Fibroblast of upper back skin (primary cell): ENCODE measurements at places on chromosomes 7 and 10.

GRCh38 chr10:84138478-84139125 is 707 bp upstream of the GHITM start:
- no peak for DNase-seq

- DNase-seq = no peak
Observed at GRCh38 chr7:151941009-151941408, 15.2 kb upstream of the GALNTL5 start.

GRCh38 chr7:131970602-131971001 is 414.2 kb upstream of the PODXL start:
- DNase-seq = no peak

- DNase-seq = no peak
Observed at GRCh38 chr7:129434675-129435318, 565 bp downstream of the STRIP2 start.

GRCh38 chr7:137879357-137880158 is 32.8 kb upstream of the DGKI start:
- DNase-seq = peak; percentile 27

GRCh38 chr7:103114576-103115008 is 34.3 kb downstream of the NAPEPLD start:
- peak; percentile 1 for DNase-seq

DNA sequence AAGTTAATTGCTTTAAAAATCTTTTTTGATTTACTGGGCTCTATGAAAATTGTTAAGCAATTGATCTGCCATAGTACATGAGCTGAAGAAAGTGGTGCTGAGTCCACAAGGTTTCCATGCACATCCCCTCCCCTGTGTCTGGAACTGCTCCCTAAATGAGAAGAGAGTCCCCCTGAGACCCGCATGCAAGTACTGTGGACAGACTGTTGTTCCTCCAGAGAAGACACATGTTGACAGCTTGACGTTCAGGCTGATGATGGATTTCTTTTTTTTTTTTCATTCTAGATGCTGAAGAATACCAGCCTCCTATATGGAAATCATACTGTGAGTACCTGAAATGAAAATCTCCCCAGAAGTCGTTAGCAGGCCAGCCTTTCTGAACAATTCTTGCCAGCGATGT is 159.8 kb downstream of the CHN2 start:
- no peak for DNase-seq

DNA sequence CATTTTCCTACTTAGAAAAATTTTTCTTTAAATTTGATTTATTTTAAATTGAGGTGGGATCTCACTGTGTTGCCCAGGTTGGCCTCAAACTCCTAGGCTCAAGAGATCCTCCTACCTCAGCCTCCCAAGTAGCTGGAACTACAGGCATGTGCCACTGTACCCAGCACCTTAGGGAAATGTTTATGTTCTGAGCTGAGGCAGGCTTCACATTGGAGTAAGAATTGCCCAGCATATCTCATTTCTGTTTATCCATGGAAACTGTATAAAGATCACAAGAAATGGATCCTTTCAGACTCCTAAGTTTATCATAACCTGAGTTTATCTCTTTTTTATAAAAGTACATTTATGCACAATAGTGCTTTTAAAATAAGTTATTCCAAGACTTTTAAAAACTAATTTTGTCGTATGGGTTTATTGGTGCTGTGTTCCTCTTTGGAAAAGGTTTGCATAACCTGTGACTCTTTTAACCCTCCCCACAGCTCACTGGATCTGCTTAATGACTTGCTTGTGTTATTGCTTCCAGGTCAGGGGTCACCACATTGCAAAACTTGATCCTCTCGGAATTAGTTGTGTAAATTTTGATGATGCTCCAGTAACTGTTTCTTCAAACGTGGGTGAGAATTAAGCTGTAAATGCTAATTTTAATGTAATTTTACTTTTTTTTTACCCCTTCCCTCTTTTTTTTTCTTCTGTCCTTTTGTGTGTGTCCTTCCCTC is 40.7 kb downstream of the OGDH start:
- no peak for DNase-seq

DNA sequence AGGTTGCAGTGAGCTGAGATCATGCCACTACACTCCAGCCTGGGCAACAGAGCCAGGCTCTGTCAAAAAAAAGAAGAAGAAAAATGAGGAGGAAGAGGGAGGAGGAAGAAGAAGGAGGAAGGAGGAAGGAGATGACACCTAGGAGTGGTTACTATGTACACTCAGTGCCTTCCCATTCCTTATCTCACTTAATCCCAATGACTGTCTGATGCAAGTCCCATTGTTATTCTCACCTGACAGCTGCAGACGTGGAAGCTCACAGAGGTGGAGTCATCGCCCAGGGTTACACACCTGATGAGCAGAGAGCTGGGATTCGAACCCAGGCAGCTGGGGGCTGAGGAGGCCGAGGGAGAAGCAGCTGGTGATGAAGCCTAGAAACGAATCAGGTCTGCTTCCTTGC is 258.8 kb downstream of the SNX10 start:
- no peak for DNase-seq

DNA sequence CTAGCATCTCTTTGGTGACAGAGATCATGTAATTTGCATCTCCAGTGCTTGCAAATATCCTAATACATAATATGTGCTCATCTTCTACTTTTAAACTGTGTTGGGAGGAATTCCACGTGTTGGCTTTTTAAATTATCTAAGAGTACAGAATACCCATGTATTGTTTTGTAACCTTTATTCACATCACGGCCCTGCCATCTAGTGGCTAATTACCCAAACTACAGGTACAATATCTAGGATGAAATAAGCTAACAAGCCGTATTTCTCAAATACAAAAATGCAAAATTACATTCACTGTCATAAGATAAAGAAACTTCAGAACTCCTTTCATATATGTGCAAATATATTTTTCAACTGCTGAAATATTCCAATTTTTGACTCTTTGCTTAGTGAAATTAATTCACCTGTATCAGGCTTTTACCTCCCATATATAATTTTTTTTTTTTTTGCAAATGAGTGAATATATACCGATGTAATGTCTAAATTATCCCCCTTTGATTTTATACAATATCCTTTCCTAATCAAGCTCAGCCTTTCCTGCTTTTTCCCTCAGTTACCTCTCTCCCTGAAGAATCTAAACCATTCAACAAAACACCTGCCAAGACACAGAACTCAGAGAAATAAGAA is 30.3 kb upstream of the LSM8 start:
- DNase-seq = peak; percentile 32

DNA sequence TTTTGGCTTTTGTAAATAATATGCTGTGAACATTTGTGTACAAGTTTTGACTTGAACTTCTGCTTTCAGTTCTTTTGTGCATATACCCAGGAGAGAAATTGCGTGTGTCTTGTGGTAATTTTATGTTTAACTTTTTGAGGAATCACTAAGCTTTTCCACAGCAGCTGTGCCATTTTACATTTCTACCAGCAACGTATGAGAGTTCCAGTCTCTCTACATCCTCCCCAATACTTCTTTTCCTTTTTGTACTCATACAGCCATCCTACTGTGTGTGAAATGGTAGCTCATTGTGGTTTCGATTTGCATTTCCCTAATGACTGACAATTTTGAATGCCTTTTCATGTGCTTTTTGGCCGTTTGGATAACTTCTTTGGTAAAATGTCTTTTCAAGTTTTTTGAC is 66.3 kb upstream of the INHBA start:
- DNase-seq = no peak

GRCh38 chr10:70461397-70462348 is 16.9 kb upstream of the PALD1 start:
- peak; percentile 44 for DNase-seq

- no peak for DNase-seq
Observed at GRCh38 chr7:1715671-1716074, 45.6 kb downstream of the ELFN1 start.

- peak; percentile 28 for DNase-seq
Observed at GRCh38 chr10:110496553-110497437, 912 bp upstream of the DUSP5 start.

GRCh38 chr7:76329479-76329878 is 27.0 kb downstream of the HSPB1 start:
- DNase-seq = no peak

- DNase-seq = no peak
Observed at GRCh38 chr7:113307147-113307546, 188.8 kb upstream of the SMIM30 start.

DNA sequence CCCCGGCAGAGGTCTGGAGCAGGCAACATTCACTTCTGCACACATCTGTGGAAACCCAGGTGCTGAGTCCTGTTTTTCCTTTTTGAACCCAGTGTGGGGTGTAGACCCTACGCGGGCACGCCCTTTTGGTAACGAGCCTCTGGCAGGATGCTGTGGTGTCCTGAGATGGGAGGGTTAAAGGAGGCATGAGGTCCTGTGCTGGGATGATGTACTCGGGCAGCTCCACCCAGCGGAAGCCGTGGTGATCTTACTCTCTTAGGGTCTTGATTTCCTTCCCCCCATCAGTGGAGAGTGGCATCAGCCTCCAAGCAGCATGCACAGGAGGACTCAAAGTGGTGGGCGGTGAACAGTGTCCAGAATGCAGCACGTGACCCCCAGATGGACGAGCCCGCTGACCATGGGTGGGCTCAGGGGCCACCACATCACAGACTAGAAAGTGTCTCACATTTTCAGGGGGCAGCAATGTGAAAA is 148.6 kb downstream of the DNAJB6 start:
- DNase-seq = no peak

DNA sequence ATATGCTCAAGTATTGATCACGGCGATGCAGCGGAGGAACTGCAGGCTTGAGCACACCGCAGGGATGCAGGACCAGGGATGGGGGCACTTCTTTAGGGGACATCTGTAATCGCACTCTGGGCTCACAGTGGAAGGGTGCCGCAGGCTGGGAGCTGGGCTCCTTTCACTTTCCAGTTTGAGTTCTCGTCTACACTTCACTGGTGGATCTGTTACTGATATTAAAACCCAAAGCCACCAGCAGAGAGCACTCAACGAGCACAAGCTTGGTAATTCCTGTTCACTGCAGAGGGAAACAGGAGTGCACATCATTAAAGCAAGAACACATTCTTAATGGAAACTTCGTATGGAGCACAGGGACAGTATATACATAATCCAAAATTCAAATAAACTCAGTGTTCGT is 91.3 kb downstream of the PARD3 start:
- DNase-seq = peak; percentile 75

GRCh38 chr10:61888744-61889143 is 12.8 kb upstream of the ARID5B start:
- DNase-seq = peak; percentile 43
